ENCODE measurements at places on chromosomes 13 and 19. TPM values are rescaled to one million over a fixed set of nuclear protein-coding genes. Genes with fewer than 3 reads are reported as not detected.

NLRP11 gene
- not detected for total RNA-seq

CD209 gene
- total RNA-seq, result 1.2 TPM

NMRK2 gene
- total RNA-seq, result 0.64 TPM

MBD3L5 gene
- total RNA-seq, result not detected

LRRC4B gene
- 7.9 TPM for total RNA-seq

KLK1 gene
- total RNA-seq, result 8.3 TPM

SLC25A23 gene
- total RNA-seq, result 91.3 TPM

SYT5 gene
- not detected for total RNA-seq

AKAP8 gene
- 30.3 TPM for total RNA-seq

TJP3 gene
- 14.6 TPM for total RNA-seq

TGFBR3L gene
- total RNA-seq, result 3.2 TPM

TNFSF9 gene
- total RNA-seq, result 4.5 TPM

PGLYRP1 gene
- total RNA-seq, result not detected

AMER2 gene
- total RNA-seq, result 0.18 TPM

PRTN3 gene
- total RNA-seq, result 2.6 TPM

ATP4B gene
- not detected for total RNA-seq
